Foreskin fibroblast (primary cell): ENCODE measurements at places on chromosomes 11 and 22.

DNA sequence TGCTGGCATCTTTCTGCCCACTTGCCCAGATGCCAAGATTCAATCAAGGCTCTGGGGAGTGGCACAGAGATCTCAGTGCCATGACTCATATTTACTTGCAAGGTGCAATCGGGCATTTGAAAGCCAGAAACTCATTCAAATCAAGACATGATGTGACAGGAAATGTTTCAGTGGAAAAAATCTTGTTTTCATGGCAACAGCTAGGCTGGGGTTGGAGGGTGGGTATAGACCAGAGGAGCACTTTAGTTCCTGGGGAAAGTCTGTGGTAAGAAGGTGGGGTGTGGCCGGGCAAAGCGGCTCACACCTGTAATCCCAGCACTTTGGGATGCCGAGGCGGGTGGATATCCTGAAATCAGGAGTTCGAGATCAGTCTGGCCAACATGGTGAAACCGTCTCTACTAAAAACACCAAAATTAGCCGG lies 1.2 kb downstream of the MAJIN start:
- no peak for DNase-seq

DNA sequence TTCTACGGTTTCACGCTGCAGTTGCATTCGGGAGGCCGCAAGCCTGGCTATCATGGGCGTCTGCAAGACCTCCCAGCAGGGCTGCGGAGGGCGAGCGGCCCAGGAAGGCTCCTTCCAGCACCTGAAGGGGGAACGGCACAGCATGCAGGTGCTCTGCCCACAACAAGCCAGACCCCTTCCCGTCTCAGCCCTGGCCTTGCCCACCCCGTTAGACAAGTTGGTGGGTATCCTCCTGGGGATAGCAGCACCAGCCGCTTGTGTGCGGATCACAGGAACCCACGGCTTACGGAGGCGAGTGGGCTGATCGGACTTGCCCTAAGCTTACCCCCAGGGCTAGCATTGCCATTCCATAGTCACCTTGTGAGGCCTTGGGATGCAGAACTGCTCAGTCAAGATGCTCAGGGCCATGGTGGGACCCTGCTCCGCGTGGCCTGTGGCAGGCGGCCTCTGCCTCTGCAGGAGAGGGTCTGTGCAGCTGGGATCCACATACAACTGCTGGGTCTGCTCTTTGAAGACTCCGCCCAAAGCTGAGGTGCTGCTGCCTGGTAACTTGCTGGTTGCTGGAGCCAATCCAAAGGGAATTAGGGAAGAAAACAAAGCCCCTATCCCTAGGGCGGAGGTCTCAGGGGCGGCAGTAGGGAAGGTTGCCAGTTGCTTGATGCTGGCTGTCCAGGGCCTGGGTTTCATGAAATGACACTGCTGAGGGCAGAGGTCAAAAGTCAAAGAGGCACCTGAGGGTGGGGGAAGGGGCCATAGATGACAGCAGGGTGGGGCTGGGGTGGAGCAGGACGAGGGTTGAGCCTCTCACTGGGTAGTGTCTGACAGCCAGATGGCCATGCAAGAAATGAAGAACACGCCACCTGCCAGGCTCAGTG lies 1.4 kb upstream of the OSBPL5 start:
- no peak for DNase-seq

- no peak for DNase-seq
Observed at GRCh38 chr22:35311551-35311999, 11.9 kb downstream of the TOM1 start.

GRCh38 chr22:42714768-42715390 lies 5.8 kb downstream of the A4GALT start:
- DNase-seq = no peak

DNA sequence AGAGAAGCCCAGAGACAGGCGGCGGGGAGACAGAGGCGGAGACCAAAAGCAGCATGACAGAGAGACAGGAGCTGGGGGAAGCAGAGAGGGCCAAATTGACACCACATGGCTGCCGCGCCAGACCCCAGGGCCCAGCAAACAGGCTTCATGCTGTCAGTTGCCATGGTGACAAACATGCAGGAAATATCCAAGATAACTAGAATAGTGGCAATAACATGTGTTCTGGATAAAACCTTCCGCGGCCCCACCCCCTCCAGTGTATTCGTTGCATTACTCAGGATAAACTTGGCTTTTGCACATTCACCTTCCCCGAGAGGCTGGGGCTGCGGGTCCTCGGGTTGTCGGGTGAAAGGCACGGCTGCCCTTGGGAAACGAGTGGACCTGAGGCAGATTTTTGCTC lies 49.9 kb upstream of the CDON start:
- peak; percentile 62 for DNase-seq

DNA sequence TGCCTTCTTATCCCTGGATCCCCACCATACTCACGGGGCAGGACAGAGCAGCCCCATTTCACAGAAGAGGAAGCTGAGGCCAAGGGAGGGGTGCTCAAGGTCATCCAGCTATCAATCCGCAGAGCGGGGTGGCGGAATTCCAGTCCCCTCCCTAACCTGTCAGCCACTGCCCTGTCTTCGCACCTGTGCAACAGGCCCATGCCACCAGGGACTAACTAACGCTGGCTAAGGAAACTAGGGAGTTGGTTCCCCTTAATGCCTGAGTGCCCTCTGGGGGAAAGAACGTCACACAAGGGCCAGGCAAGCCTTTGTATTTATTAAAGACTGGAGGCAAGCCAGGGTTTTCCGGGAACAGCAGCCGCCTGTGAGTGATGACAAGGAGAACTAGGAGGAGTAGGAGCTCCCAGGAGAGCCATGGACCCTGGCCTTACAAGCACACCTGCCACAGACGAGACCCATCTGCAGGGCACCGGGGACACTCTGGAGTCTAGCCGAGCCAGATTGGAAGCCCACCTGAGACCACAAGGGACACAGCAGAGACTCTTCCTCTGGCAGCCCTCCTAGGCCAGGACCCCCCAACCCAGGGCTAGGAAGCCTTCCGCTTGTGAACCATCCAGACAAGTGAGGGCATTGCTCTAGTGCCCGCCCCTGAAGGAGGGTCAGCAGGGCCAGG lies 64.4 kb downstream of the MYH9 start:
- peak; percentile 37 for DNase-seq

DNA sequence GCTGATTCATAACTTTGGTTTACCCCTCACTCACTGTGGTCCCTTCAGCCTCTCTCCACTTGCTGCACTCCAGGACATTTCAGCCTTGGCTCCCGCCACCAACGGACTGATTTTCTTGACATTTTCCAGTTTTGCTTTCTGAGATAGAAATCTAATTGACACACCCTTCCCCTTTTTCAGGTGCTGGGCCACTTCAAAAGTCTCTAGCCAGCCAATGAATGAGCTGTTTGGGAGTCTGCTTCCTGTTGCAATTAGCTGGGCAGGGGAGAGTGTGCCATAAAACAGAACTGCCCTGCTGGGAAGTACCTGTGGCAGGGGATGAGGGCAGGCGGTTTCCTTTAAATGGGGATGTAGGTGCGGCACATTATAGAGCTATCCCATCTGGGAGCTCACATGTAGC lies 21.1 kb upstream of the PLET1 start:
- DNase-seq = no peak

GRCh38 chr11:71446942-71447688 lies 1.1 kb downstream of the DHCR7 start:
- peak; percentile 80 for DNase-seq

DNA sequence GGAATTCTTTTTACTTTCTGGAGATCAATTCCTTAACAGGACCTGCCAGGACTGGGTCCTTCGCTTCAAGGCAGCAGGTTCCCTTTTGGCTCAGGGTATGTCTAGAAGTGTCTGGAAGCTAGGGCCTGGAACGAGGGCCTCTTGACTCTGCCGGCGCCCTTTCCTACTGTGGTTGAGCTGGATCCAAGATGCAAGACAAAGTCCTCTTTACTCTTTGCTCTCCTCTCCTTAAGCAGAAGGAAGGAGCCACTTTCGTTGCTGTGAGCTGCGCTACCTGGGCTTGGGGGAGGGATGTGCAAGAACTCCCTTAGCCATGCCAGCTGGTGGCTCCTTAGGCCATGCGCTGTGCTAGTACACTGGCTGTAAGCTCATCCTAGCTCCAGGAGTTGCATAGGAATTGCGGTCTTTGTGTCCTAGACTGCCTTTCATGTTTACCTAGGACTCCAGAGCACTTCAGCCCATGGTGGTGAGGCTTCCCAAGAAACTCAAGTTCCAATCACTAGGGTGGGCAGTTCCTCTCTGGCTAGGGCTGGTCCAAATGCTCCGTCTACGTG lies 18.1 kb downstream of the GLB1L2 start:
- DNase-seq = no peak

DNA sequence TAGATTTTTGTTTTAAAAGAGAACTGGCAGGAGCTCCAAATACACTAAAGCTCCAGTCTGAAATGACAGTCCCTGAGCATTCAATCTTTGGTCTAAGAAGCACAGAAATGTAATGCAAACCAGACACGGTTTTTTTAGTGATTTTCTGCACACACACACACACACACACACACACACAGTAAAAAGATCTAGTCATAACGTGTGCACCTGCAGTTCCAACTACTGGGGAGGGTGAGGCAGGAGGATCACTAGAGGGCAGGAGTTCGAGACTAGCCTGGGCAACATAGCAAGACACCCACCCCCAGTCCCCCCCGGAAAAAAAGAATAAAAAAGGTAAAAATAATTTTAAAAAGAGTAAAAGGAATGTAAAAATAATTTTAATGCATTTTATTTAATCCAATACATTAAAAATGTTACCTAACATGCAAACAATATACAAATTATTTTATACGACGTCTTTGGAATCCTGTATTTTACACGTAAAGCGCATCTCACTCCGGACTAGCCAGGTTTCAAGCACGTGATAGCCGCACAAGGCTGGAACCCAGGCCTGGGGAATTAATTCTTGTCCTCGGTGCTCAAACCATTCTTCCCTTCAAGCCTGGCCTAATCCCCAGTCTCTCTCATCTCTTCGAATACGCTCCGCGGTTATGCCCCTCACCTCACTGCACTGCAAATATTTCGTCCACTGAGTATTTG lies 762 bp upstream of the TBC1D22A start:
- DNase-seq = no peak

- peak; percentile 71 for DNase-seq
Observed at GRCh38 chr11:42237701-42238235, 778.3 kb upstream of the LRRC4C start.

- peak; percentile 17 for DNase-seq
Observed at GRCh38 chr11:113023228-113023627, 62.0 kb downstream of the NCAM1 start.

DNA sequence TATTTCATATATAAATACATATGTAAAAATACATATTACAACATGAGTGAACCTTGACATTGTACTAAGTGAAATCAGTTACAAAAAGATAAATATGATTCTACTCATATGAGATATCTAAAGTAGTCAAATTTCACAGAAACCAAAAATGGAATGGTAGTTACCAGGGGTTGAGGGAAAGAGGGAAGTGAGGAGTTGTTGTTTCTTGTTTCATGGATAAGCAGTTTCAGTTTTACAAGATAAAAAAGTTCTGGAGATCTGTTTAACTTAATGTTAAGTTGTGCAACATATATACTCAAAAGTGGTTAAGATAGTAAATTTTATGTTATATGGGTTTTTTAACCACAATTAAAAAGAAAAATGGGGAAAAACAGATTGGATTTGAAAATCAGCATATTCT lies 107.7 kb downstream of the ELP4 start:
- DNase-seq = no peak

DNA sequence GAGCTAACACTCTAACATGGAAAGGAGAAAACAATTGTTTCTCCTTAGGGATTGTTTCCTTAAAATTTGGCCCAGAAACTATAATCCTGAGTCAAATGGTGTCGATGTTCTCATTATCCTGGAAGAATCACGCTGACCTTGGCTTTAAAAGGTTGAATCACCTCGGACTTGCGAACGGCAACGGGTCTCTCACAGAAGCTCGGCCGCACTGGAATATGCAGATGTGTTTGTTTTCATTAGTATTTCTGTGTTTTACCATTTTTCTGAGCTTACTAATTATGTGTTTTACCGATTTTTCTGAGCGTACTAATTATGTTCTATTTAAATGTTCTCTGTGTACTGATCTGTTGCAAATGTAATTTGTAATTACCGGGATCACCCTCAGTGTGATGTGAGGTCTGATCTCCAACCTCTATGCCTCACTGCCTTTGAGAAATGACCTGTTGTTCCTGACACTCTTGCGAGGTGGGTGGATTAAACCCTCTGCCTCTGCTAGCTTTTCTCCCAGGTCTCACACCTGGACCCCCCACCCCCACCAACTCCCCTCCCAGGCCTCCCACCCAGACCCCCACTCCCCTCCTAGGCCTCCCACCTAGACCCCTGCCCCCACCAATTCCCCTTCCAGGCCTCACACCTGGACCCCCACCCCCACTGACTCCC lies 38.3 kb upstream of the BRSK2 start:
- no peak for DNase-seq

DNA sequence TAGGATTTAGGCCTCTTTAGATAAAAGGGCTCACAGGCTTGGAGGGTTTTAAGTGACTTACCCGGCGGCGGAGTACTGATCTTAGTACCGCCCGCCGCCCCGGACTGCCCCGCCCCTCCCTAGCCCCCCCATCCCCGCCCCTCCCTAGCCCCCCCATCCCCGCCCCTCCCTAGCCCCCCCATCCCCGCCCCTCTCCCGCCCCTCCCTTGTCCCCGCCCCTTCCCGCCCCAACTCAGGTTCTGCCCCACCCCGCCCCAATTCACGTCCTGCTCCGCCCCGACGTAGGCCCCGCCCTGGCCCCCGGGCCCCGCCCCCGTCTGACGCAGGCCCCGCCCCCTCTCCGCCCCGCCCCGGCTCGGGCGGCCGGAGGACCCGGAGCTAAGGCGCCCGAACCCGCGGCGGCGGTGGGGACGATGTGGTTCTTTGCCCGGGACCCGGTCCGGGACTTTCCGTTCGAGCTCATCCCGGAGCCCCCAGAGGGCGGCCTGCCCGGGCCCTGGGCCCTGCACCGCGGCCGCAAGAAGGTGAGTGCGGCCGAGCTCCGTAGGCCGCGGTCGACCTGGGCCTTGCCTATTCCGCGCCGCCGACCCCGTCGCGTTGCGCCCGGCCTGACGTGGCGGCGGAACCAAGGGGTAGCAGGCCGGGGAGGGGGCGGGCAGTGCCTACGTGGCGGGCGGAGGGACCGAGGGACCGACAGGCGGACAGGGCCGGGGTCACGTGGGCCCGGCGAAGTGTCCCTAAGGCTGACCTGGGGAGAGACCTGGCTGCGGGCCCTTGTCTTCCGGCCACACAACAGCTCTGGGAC lies at the start of gene SCYL1:
Gene SCYL1, plus strand, starts transcription at position 343 of the 805 bp plus-strand sequence. Its CDS starts 71 bp downstream, at position 414.
- DNase-seq = peak; percentile 68

DNA sequence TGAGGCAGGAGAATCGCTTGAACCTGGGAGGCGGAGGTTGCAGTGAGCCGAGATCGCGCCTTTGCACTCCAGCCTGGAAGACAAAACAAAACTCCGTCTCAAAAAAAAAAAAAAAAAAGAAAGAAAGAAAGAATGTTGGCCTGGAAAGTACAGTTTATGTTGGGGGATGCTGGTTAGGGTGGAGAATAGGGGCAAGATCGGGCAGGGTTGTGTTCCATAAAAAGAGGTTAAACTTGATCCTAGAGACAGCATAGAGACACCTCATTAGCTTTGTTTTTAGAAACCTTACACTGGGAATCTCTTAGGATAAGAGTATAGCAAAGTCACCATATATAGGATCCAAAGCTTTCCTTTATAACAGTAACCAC lies 1.9 kb upstream of the FTH1 start:
- DNase-seq = no peak

- DNase-seq = peak; percentile 5
Observed at GRCh38 chr22:22800716-22801115, 86.9 kb upstream of the IGLL5 start.

- DNase-seq = no peak
Observed at GRCh38 chr11:3144296-3145205, 20.6 kb downstream of the OSBPL5 start.

- DNase-seq = no peak
Observed at GRCh38 chr22:19974268-19974861, 32.7 kb upstream of the TXNRD2 start.

- DNase-seq = peak; percentile 48
Observed at GRCh38 chr11:457111-457760, 7.2 kb downstream of the PTDSS2 start.

GRCh38 chr11:107567739-107568335 lies 2.3 kb upstream of the ALKBH8 start:
- DNase-seq = no peak
